ENCODE measurements at places on chromosomes 2 and 18. TPM values are rescaled to one million over a fixed set of nuclear protein-coding genes. Genes with fewer than 3 reads are reported as not detected.

Gene SERPINB11
- 0.34 TPM for polyA plus RNA-seq

Gene NYAP2
- polyA plus RNA-seq: 0.17 TPM

Gene CAPN13
- 0.57 TPM for polyA plus RNA-seq

Gene OTX1
- 0.36 TPM for polyA plus RNA-seq

Gene CCDC68
- 8.5 TPM for polyA plus RNA-seq

Gene C2orf66
- polyA plus RNA-seq: 0.87 TPM

Gene RAX
- polyA plus RNA-seq: not detected

Gene CCT7
- polyA plus RNA-seq: 459 TPM

- no peak for DNase-seq
Measured at GRCh38 chr18:24368749-24369148, 28.9 kb downstream of the OSBPL1A start.

DNA sequence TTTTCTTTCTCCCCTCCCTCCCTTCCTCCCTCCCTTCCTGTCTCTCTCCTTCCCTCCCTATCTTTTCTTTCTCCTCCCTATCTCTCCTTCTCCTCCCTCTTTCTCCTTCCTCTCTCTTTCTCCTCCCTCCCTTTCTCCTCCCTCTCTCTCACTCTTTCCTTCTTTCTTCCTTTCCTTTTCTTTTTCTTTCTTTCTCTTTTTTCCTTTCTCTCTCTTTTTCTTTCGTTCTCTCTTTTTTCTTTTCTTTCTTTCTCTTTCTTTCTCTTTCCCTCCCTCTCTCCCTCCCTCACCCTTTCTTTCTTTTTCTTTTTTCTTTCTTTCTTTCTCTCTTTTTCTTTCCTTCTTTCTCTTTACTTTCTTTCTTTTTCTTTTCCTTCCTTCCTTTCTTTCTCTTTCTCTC, 169.7 kb upstream of the LINC00305 start:
- no peak for DNase-seq

GRCh38 chr18:41917181-41917580, 37.9 kb upstream of the PIK3C3 start:
- DNase-seq: no peak

- DNase-seq: no peak
Measured at GRCh38 chr18:22827216-22827615, 105.9 kb upstream of the RBBP8 start.

DNA sequence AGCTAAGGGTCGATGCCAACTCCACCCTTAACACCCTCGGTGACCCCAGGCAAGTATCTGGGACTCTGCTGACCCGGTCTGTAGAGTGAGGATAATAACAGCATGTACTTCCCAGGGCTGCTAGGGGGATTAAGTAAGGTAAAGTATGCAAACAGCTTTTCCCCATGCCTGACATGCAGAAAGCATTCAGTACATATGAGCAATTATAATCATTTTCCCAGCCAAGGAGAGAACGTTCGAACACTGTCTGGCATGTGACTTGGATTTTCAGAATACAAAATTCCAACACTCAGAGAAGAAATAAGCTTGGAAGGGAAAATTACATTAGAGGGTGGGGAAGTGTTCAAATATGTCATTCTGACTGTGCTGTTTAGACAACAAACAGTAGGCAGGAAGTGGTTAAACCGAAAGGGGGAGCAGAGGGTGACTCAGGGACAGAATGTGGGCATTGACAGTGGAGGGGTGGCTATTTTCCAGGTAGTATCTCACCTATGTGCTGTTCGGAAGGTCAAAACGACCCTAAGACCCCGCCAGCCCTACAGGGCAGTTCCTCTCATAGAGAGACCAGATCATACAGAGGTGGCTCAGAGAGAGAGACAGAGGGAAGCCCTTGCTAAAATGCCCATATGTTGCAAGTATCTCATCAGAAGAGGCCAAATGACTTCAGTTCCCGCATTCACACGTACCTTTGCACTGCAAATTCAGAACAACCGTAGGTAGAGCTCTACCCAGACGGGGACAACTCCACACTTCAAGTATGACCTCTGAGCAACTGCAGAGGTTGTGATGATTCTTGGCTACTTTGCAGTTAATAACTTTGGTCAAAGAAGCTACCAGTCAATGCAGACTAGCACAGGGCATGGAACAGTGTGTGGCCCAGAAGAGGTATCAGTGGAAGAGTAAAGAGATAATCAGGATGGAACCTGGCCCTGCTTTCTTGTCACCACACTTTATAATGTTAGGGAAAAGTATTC, 14.8 kb downstream of the ASPRV1 start:
- DNase-seq: no peak

GRCh38 chr2:227597036-227597435, 1.7 kb upstream of the SCYGR2 start:
- no peak for DNase-seq

GRCh38 chr2:191910518-191910917, 63.6 kb upstream of the CAVIN2 start:
- DNase-seq: no peak

DNA sequence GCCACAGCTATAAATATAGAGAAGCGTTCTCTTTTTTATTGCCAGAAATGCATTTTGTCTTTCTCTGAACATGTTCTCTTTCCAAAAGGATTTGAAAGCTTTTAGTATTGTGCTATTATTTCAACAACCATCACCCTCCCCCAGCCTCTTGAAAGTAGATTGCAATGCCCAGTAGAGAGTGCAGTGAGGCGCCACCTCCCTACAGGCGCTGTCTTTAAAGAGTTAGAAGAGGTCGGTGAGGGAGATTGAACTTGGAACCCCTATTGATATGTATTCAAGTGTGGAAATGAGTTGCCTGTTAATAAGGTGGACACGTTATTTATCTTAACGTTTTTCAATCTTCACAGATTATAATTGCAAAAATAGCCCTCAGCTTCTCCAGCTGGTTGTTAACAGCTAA, 360.3 kb downstream of the LRP1B start:
- DNase-seq: no peak

GRCh38 chr2:99701503-99701902, 211.7 kb upstream of the REV1 start:
- DNase-seq: no peak

Measured in testis (tissue), 5 donors.